ENCODE measurements at places on chromosomes 13 and 19.

DNA sequence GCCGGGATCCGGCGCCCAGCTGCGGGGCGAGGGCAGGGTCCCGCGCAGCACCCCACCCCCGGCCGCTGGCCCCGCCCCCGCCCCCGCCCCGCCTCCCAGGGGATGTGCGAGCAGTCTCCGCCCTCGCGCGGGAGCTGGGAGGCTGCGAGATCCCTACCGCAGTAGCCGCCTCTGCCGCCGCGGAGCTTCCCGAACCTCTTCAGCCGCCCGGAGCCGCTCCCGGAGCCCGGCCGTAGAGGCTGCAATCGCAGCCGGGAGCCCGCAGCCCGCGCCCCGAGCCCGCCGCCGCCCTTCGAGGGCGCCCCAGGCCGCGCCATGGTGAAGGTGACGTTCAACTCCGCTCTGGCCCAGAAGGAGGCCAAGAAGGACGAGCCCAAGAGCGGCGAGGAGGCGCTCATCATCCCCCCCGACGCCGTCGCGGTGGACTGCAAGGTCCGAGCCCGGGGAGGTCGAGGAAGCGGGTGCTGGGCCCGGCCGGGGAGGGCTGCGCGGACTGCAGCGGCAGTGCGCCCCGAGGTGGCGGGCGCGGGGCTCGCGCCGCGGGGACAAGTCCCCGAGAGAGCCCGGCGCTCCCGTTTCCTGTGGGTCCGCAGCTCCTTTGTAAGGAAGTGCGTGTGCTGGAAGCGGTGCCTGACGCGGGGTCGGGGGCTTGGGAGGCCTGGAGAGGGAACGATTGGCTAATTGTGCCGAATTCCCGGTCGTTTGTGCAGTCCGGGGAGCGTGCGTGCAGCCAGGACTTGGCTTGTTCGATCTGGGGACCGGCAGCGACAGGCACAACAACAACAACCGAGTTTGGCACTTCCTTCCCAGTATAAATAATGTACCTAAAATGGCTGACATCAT lies at the start of gene ITM2B:
Gene ITM2B, plus strand, starts transcription at position 161 of the 843 bp plus-strand sequence. Its CDS starts 155 bp downstream, at position 316.
- no peak for DNase-seq

DNA sequence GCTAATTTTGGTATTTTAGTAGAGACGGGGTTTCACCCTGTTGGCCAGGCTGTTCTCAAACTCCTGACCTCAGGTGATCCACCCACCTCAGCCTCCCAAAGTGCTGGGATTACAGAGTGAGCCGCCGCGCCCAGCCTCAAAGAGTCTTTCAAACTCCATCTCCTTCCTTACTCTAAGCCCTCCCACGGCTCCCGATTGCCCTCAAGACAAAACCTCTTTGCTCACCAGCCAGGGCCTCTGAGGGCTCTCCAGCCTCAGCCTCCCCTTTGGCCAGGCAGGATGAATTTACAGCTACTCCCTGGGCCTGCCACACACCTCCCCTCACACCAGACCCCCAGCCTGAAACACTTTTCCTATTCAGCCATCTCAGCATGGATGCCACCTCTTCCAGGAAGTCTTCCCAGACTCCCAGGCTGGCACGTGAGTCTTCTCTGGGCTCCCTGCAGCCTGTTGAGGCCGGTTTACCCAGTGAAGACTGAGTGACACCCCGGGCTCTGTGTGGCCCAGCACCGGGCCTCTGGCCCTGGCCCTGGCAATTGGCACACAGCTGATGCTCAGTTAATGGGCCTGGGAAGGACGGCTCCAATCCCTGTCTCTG lies 7.6 kb downstream of the PRSS57 start:
- no peak for DNase-seq

- no peak for DNase-seq
These were observed 823 bp downstream of the FBXO17 start for GRCh38 chr19:38974624-38975213.

DNA sequence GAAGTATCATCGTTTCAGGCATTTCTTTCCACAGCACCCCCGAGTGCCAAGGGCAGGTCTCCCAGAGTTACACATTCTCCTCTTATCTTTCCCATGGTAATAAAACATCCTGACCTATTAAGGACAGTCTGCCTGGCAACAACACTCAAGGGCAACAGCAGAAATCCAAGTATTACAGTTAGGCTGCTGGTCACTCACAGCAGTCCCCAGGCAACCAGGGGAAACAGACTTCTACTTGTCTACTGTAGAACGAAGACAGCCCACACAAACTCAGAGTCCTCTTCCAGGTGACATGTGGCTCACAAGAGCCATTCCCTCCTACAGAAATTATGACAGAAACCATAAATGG lies 24.3 kb downstream of the RCBTB1 start:
- DNase-seq = no peak

- no peak for DNase-seq
These were observed 734 bp upstream of the LRRC8E start for GRCh38 chr19:7887408-7888144.

DNA sequence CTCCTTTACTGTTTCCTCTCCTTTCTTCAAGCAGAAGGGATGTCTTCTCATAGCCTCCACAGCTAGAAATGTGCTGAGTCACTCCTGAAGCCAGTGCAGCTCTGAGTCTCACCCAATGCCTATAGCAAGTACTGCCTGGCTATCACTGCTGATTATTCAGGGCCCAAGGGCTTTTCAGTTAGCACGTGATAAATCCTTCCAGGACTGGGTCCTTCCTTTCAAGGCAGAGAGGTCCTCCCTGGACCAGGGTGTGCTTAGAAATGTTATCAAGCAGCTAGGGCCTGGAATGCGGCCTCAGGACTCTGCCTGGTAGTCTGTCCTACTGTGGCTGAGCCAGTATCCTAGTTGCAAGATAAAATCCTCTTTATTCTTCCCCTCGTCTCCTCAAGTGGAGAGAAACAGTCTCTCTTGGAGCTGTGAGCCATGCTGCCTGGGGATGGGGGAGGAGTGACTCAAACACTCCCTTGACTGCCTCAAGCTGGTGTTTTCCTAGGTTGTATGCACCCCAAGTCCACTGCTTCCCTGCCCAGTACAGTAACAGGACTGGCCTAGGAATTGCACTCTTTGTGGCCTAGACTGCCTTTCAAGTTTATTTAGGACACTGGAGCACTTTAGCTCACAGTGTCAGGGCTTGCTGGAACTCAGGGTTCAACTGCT lies 198.7 kb upstream of the SERP2 start:
- DNase-seq = no peak

- DNase-seq = no peak
These were observed 1.1 kb downstream of the ZNF653 start for GRCh38 chr19:11504502-11505031.

GRCh38 chr19:52993342-52994178 lies 20.2 kb upstream of the ERVV-1 start:
- DNase-seq = peak; percentile 67

DNA sequence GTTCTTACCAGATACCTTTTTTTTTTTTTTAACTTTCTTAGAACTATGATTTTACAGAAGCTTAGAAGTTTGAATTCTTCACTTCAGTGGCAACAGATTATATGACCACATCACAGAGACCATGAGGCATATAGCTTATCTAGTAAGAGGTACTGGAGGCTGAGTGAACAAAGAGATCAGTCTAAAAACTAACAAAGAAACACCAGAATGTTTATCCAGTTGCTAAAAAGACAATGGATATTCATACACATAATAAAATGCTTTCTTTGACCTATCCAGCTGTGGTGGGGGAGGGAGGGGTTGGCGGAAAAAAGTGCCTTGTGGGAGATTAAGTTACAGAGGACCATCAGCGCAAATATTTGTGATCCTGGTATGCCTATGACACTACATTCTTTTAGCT lies 34.7 kb upstream of the SLITRK6 start:
- DNase-seq = no peak

- DNase-seq = no peak
These were observed 513 bp downstream of the MIER2 start for GRCh38 chr19:343941-344624.

GRCh38 chr13:100646030-100646673 lies 28.4 kb downstream of the TMTC4 start:
- no peak for DNase-seq

- DNase-seq = no peak
These were observed 73.4 kb downstream of the CBY2 start for GRCh38 chr13:45775401-45775963.

- no peak for DNase-seq
These were observed 9.4 kb upstream of the PGLYRP2 start for GRCh38 chr19:15488489-15489226.

DNA sequence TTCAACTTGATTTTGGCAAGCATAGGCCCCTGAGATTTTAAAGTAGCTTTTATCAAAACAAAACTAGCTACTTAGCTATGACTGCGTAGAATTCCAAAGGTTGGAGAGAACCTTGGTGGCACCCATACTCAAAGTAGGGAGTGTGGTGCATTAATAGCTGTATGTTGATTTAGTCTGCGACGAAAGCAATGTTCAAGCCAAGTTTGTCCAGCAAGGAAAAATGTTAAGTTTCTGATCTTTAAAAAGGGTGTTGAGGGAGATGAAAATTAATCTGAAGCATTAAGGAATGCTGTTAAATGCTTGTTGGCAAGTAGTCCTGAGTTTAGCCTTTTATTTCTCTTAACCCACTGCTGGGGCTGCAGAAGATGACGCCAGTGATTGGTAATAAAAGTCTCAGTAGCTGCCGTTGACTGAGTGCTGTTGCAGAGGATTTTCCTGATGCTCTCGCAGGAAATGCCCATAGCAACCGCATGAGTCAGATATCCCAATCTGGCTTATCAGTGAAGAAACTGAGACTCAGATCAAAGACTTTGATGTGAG lies 75.9 kb upstream of the RNF113B start:
- DNase-seq = no peak

- no peak for DNase-seq
These were observed 18.7 kb upstream of the LILRA2 start for GRCh38 chr19:54554896-54555295.

GRCh38 chr13:33110713-33111413 lies 94.6 kb downstream of the KL start:
- no peak for DNase-seq

GRCh38 chr13:56561327-56561726 lies 579.4 kb upstream of the PRR20A start:
- no peak for DNase-seq

DNA sequence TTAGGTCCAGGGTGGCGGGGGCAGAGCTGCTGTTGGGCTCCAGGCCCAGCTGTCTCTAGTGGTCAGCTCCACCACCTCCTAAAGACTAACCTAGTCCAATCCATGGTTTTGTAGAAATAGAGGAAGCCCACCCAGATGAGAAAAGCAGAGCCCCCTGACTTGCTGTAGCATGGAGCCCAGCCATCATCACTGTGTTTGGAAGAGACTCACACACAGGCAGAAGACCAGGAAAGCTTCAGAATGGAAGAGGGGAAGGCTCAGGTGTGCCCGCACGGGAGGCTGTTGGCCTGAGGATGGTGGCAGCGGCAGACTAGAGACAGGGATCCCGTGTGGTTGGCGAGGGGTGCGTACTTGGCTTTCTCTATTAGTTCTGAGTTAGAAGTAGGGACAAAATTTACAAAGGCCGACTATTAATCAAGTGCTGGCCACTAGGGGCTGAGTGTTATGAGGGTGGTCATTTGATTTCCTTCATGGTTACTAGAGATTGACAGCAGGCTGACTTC lies 193.2 kb upstream of the SOX1 start:
- no peak for DNase-seq

DNA sequence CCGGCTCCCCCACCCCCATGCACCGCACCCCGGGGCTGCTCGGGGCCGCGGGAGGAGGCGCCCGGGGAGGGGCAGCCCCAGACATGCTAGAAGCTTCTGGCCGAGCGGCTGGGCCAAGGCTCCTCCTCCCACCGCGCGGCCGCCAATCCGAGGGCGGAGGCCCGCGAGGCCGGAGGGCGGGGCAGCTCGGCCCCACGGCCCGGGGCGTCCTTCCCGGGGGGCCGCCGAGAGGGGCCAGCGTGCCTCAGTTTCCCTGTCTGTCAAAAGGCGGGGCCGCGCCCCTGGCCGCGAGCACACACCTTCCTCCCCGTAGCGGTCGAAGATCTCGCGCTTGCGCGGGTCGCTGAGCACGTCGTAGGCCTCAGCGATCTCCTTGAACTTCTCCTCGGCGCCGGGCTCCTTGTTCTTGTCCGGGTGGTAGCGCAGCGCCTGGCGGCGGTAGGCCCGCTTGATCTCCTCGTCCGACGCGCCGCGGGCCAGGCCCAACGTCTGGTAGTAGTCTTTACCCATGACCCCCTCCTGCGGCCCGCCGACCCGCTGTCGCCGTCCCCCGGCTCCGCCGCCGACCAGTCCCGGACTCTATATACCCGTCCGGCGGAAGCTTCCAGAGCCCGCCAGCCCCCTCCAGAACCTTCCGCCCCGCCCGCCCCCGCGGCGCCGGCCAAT lies at the start of gene DNAJB1:
Gene DNAJB1, minus strand, starts transcription at position 558 of the 666 bp plus-strand sequence. Its CDS starts 48 bp downstream, at position 510.
- DNase-seq = no peak

- no peak for DNase-seq
These were observed 278.5 kb downstream of the DCT start for GRCh38 chr13:94201022-94201421.

DNA sequence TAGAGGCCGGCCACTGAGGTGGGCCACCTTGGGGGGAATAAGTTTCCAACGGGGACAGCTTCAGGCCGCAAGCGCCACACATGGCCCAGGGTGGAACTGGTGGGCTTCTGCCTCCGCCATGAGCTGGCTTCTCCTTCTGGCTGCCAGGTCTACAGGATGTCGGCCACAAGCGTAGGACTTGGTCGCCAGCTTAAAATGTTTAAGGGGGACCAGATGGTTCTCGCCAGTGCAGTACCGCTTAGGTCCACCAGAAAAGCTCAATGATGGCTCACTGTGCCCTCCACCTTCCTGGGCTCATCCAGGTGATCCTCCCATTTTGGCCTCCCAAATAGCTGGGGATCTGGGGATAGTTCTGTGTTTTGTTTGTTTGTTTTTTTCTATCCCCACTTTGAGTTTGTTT lies 38.7 kb upstream of the ZNF254 start:
- no peak for DNase-seq

DNA sequence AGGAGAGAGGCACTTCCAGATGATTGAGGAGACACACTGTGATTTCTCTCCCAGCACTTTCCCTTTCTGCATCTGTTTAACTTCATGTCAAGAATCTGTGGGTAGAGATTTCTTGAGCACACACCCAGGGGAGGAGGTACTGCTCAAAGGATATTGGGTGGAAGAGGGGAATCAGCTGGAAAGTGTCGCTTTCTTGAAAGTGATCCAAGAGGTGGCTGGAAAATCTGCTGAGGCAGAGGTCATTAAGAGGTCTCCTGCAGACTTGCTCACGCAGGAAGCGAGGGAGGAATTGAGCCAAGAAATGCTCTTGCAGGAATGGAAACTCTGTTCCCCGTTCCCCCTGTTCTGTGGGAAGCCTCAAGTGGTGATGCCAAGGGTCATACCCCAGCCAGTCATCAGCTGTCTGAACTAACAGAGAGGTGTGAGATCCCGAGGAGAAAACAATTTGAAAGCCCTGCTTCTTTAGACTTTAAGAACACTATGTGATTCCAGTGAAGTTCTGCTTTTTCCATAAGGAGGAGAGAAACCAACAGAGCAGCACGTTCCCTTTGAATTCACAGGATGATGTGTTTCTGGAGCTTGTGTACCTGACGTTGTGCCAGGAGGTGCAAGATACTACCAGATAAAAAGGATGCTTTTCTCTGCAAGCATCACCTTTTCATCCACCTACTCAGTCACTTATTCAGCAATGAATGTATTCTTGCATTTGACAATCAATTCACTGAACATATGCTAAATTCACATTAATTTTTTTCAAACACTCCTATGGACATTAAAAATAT lies 163.4 kb upstream of the GPR12 start:
- no peak for DNase-seq

GRCh38 chr13:30334663-30335386 lies 27.5 kb upstream of the KATNAL1 start:
- no peak for DNase-seq

- DNase-seq = no peak
These were observed 29.6 kb downstream of the COL4A2 start for GRCh38 chr13:110336681-110337080.

GRCh38 chr13:22773465-22773864 lies 407.3 kb upstream of the SGCG start:
- no peak for DNase-seq

All from Panc1 (cell line).